ENCODE measurements at places on chromosomes 6 and 20.

DNA sequence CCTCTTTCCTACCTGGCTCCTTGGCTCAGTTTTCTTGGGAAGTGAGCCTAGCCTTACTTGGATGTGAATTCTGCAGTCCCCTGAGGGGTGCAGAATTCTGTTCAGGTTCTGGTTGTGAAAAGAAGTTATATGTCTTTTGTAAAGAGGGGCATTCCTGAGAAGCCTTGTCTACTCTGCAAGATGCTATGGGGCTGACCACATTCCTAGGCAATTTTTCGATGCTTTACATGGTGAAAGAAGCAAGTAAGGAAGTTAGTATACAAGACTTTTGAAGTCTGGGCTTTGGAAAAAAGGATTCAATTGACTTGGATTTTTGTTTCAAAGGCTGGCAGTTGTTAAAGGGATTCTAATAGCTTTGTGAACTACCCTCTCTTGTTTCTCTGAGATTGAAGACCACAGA lies 167.9 kb upstream of the STMND1 start:
- no peak for DNase-seq

DNA sequence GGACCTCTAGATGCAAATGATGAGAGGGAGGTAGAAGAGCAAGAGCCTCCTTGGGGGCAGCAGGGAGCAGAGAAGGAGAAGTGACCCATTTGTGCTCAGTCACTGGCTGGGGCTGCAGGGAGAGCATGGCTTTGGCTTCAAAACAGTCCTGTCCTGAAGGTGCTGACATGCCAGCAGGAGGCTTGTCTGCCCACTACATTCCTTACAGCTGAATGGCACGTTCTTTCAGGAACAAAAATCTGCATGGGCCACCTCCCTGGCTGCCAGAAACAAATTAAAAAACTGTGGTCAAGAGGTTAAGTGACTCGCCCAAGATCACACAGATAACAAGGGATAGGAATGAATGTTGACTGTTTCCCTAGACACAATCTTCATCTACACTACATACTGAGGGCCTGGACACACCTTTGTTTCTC lies 188.8 kb downstream of the HIVEP2 start:
- DNase-seq, result no peak

- DNase-seq, result peak; percentile 84
Measured at GRCh38 chr6:116370760-116371119, at the start of gene DSE. TSS of gene DSE (plus strand) at chr6:116370947. CDS start at chr6:116399251, 28,304 bp downstream.

DNA sequence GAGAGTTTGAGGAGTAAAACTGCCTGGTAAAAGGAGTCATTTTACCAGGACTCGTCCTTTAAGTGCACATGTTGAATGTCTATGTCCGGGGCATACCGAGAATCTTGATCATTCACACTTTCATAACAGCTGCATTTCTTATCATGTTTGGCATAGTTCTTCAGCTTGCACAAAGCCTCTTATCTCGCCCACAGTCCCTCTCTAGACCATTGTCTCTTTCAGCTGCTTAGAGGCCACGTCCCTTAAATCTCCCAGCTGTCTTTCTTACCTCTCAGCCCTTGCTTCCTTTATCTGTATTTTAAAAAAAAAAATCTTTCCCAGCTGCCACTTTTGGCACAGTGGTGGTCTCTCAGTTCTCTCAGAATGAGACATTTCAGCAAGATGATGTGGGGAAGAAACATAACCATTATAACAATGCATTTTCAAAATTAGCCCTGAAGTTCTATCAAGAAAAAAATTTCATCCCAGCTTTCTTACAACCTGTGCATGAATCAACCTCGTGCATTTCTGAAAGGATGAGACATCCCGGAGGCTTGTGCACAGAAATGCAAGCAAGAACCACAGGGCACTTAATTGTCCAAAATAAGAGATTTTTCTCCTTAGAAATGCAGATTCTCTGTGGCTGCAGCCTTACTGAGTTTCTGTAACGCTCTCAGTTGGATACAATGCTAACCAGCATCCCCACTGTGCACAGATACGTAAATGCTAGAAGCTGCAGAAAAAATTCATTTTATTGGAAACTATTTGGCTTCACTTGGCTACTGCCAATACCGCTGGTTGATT lies 24.2 kb downstream of the RBM24 start:
- no peak for DNase-seq

DNA sequence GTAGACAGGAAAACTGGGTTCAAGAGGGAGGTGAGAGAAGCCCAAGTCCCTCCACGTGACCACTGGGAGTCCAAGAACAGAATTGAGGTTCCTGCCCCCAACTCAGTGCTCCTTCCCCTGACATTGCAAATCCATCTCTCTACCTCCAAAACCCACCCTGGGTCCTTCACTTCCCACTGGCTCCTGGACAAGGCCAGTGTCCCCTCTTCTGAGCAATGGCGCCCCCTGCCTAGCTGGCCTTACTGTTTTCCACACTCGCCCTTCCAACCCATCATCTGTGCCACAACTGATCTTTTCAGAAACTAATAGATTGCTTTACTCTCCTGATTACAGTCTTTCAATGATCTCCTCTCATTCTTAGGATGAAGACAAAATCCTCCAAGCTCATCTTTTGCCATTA lies 200.3 kb downstream of the ANKRD60 start:
- DNase-seq, result no peak

- DNase-seq, result no peak
Measured at GRCh38 chr20:2179233-2179580, 77.6 kb downstream of the STK35 start.

DNA sequence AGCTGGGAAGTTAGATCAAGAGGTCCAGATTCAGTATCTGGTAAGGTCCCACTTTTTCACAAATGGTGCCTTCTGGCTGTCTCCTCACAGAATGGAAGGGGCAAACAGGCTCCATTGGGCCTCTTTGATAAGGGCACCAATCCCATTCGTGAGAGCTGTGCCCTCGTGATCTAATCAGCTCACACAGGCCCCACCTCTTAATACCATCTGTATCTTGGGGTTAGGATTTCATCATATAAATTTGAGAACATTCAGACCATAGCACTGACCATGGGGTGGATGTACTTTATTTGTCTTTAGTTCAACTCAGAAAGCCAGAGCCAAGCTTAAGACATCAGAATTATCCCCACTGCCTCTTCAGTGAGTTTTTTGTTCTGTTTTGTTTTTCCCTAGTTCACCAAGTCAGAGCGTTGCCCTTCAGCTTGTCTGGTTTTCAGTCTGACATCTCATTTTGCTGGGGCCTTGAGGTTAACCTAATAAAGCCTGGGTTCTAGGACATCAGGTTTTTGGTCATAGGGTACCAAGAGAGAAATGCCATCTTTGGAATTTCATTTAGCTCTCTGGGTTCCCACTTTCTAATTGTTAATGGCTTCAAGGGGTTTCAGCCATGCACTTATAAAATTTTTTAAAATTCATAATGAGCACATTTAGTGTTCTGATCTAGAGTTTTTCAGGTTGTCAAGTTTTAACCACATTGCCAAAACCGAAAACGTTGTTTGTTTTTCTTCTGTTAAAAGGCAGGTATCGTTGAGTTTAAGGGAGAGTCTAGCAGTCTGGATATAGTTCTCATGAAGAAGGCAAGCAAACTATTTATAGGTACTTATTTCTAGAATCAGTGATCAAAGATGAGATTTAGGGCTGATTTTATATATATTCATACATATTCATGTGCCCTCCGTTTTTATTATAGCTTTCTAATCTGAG lies 19.0 kb downstream of the SENP6 start:
- no peak for DNase-seq

DNA sequence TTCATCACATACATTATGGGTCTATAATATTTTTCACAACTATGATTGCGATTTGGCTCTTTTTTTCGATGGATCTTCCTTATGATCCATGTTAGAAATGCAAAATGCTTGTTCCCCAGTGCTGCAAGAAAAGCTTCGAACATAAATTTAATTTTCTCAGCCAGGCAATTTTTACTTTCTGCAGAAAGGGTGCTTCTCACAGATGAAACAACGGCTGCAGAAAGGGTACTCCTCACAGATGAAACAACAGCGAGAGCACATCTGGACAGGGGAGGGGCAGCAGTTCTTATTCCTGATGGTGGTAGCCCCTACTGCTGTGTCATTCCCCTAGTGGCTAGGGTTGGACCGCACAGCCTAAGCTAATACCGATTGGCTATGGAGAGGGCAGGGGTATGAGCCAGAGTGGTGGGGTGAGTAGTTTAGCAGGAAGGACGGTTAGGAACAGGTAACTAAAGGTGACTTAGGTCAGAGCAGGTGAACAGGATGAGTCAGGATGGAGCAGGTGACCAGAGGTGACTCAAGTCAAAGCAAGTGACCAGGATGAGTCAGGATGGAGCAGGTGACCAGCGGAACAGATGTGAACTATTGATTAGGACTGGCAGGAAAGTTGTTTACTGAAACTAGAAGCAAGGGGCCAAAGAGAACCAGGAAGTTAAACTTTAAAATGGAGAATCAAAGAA lies 13.4 kb upstream of the TREML4 start:
- no peak for DNase-seq

DNA sequence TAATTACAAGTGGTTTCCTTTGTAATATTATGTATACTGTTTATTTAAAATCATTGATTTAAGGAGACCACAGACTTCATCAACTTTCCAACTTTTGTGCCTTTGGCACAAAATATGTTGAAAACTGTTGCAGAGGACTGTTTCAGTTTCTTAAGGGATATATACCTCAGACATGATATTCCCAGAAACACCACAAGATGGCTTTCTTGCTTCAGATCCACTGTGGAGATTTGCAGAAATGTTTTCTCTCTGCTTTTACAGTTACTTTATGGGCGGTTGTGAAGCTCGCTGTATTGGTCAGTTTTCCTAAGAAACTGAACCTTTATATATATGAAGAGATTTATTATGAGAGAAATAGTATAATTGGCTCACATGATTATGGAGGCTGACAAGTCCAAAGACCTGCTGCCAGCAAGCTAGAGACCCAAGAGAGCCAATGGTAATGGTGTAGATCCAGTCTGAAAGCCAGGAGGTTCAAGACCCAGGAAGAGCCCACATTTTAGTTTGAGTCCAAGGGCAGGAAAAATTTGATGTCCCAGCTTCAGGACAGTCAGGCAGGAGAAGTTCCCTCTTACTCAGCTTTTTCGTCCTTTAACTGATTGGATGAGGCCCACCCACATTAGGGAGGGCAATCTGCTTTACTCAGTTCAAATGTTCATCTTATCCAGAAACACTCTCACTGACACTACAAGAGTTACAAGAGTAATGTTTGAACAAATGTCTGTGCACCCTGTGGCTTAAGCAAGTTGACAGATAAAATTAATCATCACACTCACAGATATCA lies 12.8 kb downstream of the ME1 start:
- peak; percentile 57 for DNase-seq

DNA sequence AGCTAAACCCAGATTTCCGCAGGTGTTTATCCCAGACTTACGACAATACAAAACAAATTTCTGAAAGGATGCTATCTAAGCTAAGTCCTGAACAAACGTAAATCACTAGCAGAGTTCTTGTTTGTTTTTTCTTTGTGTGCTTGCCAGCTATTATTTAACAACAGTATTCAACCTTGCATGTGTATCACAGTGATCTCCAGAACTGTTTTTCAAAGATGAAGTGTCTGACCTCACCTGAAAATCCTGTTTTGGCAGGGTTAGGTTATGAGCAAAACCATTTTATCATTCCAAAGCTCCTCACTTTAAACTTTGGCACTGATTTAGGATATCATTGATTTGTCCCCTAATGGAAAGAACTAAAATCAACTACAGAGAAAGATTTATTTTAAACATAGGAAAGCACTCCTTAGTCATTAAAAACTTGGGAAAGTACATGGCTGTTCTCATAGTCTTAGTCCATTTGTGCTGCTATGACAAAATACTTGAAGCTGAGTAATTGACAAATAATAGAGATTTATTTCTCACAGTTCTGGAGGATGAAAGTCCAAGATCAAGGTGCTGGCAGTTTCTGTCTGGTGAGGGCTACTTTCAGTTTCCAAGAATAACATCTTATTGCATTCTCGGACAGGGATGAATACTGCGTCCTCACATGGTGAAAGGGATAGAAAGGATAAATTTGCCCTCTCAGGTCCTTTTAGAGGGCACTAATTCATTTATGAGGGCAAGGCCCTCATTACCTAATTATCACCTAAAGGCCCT lies 20.8 kb upstream of the BMP5 start:
- no peak for DNase-seq

Measured in CD14-positive monocyte (primary cell).